ENCODE measurements at places on chromosomes 7 and 10.

- no peak for DNase-seq
Measured at GRCh38 chr10:51624013-51624412, 75.4 kb downstream of the CSTF2T start.

DNA sequence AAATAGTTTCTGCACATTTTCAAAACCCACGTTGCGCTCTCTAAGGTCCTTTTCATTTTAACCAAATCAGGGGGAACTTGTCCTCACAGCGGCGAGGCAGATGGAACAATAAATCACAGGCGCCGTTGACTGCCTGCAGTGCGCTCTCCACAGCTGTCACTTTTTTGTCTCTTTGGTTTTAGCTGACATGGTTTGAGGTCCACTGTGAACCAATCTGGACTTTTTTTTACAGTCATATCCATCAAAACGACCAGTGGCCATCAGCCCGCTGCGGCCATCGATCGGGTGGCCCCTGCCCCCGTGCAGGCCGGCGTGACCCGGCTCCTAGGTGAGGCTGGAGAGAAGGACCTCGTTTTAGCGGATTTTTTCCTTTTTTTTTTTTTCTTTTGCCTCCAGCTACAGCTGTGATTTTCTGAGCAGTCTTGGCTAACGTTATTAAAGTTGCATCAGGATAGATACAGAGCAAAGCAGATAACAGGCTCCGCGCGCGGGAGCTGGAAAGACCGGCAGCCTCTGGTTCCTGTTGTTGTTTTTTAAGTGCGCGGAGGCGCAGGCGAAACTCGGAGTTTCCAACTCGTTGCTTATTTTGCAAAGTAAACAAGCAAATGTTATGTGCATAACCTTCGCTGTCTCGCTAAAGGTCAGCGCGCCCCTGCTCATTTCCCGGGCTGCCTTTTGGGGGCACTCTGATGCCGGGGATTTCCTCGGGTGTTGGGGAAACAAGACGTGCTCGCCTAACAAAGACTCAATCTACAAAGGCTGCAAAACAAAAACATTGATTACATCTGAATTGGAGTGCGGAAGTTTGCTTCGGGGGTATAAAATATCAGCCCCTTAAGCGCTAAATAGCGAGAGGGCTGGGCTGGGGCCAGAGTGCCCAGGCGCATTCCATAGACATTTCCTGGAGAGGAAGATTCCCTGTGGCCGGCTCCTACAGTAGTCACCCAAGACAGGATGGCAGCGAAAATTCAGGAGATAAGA, 414.8 kb upstream of the MKI67 start:
- DNase-seq = no peak

GRCh38 chr10:66394342-66395063, 531.3 kb upstream of the LRRTM3 start:
- DNase-seq = no peak

GRCh38 chr10:117662126-117662525, 119.6 kb downstream of the EMX2 start:
- no peak for DNase-seq

DNA sequence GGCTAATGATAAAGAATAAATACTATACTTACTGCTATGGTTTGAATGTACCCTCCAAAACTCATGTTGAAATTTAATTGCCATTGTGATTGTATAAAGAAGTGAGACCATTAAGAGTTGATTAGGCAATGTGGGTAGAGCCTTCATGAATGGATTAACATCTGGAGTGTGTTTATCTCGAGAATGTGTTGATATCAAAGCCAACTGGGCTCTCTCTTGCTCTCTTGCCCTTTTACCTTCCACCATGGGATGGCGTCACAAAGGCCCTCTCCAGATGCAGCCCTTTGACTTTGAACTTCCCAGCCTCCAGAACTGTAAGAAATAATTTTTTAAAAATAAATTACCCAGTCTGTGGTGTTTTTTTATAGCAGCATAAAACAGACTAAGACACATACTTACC, 50.1 kb upstream of the GHITM start:
- no peak for DNase-seq

GRCh38 chr10:124621637-124622036, 122.5 kb downstream of the FAM53B start:
- DNase-seq = no peak

DNA sequence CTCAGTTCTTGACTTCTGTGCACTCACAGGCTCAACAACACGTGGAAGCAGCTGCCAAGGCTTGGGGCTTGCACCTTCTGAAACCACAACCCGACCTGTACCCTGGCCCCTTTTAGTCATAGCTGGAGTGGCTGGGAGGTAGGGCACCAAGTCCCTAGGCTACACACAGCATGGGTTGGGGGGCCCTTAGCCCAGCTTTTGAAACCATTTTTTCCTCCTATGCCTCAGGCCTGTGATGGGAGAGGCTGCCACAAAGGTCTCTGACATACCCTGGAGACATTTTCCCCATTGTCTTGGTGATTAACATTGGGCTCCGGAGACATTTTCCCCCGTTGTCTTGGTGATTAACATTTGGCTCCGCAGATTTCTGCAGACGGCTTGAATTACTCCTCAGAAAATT, 38.6 kb downstream of the RALA start:
- no peak for DNase-seq

- DNase-seq = no peak
Measured at GRCh38 chr10:11831520-11831951, 8.4 kb downstream of the PROSER2 start.

All from SK-N-MC (cell line).